ENCODE measurements at places on chromosomes 1 and 21.

- DNase-seq, result no peak
Measured at GRCh38 chr1:175002910-175003517, 3.3 kb downstream of the CACYBP start.

DNA sequence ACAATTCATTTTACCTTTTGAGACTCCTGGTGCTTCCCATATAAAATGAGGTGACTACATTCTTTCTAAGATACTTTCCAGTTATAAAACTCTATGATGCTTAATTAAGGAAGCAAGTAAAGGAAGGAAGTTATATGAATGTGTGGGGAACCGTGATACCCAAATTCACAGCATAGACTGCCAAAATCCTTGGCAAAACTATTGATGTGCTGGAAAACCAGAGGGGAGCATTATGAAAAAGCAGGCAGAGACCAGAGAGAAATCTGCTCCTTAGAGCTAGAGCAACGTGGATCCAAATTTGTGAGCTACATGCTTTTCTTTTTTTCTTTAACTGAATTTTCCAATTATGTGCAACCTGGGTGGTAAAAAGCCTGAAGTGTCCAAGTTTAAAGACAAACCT is 201.4 kb upstream of the USP25 start:
- no peak for DNase-seq

DNA sequence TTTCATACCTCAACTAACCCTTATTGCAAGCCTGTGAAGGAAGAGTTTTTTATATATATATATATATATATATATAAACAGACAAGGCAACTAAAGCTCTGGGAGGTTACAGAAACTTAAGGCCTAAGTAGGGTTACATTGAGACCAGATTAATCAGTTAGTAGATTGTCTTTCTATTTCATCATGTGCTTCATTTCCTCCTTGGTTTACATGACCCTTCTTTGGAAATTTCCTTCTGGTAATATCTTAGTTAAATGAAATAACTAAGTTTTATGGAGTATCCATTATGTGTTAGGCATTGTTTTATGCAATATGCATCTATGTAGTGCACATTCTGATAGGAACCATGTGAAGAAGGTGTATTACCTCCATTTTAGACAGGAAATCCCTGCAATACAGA is 112.7 kb downstream of the FGGY start:
- DNase-seq, result no peak

GRCh38 chr1:4402032-4402431 is 252.4 kb upstream of the AJAP1 start:
- DNase-seq, result no peak

GRCh38 chr1:12206792-12207424 is 22.9 kb upstream of the VPS13D start:
- no peak for DNase-seq

- no peak for DNase-seq
Measured at GRCh38 chr1:247561711-247562110, 12.8 kb downstream of the GCSAML start.

GRCh38 chr1:44635439-44635838 is 38.8 kb downstream of the TMEM53 start:
- DNase-seq, result no peak

- no peak for DNase-seq
Measured at GRCh38 chr21:36550761-36551160, 70.8 kb upstream of the CLDN14 start.

GRCh38 chr21:45157932-45158331 is 83.6 kb downstream of the ADARB1 start:
- DNase-seq, result no peak

- DNase-seq, result no peak
Measured at GRCh38 chr1:12063141-12064072, at the start of gene TNFRSF8. Gene TNFRSF8 (plus strand): TSS chr1:12063303. CDS start chr1:12063599, 296 bp downstream.

DNA sequence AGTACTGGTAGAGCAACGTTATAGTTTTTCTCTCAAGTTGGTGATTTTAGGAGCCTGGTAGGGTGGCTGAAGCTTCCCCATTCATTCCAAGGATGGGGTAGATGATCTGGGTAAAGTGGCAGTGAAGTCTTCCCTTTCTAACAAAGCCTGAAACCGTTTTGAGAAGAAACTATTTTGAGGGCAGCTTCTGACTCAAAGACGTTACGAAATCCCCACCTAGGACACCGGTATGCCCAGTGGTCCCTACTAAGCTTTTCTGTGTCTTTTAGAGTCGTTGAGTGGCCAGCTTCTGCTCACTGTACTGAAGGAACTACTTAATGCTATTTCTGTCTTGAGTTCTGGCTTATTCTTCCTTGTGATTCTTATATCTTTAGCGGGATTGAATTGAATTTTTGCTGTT is 1.4 kb downstream of the WDTC1 start:
- DNase-seq, result peak; percentile 48

- peak; percentile 12 for DNase-seq
Measured at GRCh38 chr1:6006882-6007281, 14.7 kb upstream of the NPHP4 start.

GRCh38 chr1:6503884-6504602 is 12.6 kb upstream of the PLEKHG5 start:
- DNase-seq, result no peak

GRCh38 chr1:11736746-11737639 is 1.1 kb downstream of the AGTRAP start:
- peak; percentile 94 for DNase-seq

- no peak for DNase-seq
Measured at GRCh38 chr1:149997585-149998262, 12.8 kb downstream of the OTUD7B start.

DNA sequence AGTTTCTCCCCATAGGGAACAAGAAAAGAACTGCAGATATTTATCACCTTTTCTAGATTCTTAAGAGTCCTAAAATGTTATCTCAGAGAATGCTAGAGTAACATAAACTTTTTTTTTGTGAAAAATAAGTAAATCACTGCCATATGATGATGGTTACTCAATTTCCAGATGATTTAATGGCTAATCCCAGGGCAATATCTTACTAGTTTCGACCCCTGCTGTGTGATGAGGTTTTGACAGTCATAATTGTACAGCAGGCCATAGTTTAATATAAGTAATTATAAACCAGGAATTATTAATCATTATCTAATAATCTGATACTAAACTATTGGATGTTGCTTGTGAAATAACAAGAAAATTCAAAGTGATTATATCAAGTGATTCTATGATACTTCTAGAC is 210.6 kb downstream of the HLX start:
- no peak for DNase-seq

DNA sequence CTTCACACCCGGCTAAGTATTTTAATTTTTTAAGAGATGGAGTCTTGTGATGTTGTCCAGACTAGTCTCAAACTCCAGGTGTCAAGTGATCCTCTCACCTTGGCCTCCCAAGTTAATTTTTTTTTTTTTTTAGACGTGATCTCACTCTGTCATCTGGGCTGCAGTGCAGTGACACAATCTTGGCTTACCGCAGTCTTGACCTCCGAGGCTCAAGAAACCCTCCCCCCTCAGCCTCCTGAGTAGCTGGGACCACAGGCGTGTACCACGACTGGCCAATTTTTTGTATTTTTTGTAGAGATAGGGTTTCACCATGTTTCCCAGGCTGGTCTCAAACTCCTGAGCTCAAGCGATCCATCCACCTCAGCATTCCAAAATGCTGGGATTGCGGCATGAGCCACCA is 11.7 kb upstream of the IFNLR1 start:
- no peak for DNase-seq

GRCh38 chr1:207251066-207251465 is 70.4 kb upstream of the CD55 start:
- DNase-seq, result peak; percentile 55

DNA sequence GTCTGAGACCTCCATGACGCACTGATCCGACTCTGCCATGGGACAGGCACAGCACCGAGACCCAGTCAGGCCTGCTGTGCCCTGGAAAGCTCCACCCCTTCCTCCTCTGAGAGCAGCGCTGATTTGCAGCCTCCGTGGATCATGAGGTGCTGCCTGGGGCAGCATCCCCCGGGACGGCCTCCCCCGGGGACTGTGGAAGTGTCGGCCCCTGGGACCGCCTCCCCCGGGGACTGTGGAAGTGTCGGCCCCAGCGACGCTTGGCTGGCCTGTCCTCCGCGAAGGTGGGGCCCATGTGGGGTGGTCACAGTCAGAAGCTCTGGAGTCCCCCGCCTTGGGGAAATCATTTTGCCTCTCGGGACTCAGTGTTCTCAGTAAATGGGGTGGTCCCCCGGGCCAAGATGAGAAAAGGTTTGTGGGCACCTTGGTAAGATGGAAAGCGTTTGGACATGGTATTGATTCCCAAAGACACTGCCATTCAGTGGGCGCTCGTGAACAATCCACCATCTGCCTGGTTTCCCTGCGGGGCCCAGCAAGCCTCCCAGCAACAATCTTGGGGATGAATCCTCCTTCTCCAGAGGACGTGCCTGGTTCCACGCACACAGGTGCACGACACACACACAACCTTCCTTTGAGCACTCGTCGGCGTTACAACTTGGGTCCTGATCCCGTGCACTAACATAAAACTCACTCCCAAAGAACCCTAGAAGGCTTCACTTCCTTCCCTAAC is 3.0 kb downstream of the TFF2 start:
- no peak for DNase-seq

DNA sequence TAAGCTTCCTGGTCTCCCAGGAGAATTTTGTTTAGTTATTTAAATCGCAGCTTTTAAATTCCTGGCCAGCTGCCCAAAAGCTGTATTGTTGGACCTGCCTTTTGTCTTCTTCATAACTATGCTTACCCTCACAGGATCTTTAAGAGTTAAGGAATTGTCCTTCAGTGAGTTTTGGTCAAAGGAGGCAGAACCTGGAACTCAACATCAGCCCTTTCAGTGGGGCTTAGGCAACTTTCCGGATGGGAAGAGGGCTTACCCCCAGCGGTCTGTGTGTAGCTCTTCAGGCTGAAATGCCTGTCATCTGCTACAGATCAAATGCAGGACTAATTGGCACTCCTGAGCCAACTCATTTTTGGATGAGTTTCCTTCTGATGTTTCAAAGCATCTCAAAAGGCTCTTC is 402.6 kb downstream of the SIPA1L2 start:
- DNase-seq, result no peak

GRCh38 chr1:162649583-162649982 is 17.3 kb downstream of the DDR2 start:
- DNase-seq, result peak; percentile 76

DNA sequence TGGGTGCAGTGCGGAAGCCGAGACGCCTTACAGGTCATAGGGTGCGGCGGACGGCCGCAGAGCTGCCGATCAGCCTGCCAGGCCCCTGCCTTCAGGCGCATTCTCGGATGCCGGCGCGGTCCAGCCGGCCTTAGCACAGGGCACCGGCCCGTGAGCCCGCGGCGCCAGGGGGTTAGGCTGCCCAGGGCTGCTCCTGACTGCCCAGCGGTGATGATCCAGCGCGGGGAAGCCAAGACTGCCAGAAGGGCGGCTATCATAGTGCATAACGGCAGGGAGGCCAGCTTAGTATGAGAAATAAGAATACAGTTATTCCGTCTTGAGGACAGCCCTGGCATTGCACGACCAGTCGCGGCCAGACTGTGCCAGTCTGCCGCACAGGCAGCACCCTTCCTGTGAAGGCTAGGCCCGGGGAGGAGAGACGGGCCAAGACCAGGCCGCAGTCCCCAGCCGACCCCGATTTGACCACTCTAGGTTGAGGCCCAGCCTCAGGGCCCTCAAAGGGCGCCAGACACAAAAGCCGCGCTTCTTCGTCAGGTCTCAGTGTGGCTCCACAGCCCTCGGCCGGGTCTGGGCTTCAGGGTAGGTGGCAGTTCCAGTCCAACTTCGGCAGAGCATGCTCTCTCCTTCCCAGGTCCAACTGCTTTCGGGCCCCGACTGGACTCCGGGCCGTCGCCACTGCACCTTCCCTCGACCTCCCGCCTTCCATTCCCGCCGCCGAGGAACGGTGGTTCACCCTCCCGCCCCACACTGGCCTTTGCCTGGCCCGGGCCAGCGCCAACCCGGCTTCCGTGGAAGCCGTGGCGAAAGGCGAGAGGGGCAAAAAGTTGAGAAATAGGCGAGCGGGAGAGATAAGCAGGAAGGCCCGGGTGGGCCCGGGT is 829 bp downstream of the ALX3 start:
- no peak for DNase-seq

- DNase-seq, result peak; percentile 6
Measured at GRCh38 chr1:40161888-40162397, 756 bp downstream of the RLF start.

GRCh38 chr1:59453297-59453968 is 156.5 kb downstream of the FGGY start:
- no peak for DNase-seq

DNA sequence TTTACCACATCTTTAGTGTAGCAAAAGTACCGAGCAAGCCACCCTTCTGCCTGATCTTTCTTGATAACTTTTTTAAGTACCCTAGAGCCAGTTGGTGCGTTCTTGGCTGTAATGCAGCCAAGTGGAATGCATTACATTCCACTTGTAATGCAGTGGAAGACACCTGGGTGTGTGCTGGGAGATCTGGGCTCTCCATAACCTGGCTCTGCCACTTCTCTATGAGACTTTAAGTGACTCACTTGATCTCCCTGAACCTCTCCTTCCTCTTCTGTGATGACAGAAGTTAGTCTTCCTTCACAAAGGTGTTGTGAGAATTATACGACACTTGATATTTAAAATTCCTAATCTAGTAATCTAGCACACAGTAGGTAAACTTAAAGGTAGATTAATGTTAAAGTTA is 35.3 kb upstream of the NFIA start:
- DNase-seq, result no peak

DNA sequence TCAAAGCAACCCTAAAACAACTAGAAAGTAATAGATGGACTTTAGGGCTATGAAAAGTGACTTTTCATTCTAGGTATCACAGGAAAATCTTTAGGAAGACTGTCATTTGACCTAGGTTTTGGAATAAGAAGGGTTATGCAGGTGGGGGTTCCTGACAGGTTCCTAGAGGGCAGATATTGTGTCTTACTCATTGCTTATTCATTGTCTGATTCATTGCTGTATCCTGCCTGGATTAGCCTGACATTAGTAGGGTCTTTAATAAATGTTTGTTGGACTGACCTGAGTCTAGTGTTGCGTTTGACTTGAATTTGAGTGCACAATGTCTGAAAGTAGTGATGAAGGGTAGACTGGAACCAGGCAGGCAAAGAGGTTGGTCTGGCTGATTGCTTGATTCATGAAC is 6.0 kb downstream of the FNBP1L start:
- DNase-seq, result no peak

DNA sequence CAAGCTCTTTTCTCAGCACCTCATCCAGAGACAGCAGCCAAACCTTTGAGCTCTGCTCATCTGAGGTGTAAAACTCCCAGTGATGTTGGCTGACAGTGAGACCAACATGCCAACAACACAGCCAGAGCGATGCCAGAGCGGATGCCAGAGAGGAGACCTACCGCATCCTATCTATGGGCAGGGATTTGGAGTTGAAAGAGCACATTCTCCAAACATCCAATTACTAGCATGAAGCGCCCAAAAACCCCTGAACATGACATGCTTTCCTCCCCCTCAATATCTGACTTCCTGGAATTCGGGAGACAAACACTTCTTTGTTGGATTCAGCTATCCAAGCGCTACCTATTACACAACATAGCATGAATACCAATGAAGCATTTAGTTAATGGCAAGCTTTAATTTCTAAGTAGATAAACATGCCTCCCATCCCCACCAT is 23.1 kb upstream of the PAXBP1 start:
- peak; percentile 6 for DNase-seq

GRCh38 chr1:182611326-182611725 is 7.1 kb upstream of the RGS16 start:
- no peak for DNase-seq
